Left cardiac atrium (tissue), 4 donors: ENCODE measurements at places on chromosomes 2 and 18. TPM values are rescaled to one million over a fixed set of nuclear protein-coding genes. Genes with fewer than 3 reads are reported as not detected.

- peak; percentile 13 for DNase-seq
Measured at GRCh38 chr2:240925191-240925567, 19.0 kb downstream of the CROCC2 start.

Gene FHL2
- 92.2 TPM for total RNA-seq

DNA sequence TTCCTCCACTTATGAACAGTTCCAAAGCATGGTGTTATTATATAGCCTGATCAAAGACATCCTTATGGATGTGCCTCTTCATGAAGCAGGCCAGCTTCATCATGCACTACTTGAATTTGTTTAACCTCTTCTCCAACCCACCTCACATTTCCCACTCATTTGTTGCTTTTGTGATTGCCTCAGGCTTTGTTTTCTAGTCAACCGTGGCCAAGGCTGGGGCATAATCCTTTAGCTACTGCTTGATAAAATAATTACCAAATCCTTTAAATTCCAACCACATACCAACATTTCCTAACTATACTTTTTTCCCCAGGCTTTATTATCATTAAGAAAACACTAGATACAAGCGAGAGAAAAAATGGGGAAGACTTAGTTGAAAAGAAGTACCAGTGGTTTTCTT, 39.6 kb upstream of the SCN1A start:
- no peak for DNase-seq

Gene ONECUT2
- total RNA-seq: 0.03 TPM

Gene CRYGC
- not detected for total RNA-seq

Gene UGT1A7
- not detected for total RNA-seq

- peak; percentile 40 for DNase-seq
Measured at GRCh38 chr2:98608962-98609604, 694 bp downstream of the UNC50 start.
